Daoy (cell line): ENCODE measurements at places on chromosomes 3 and 15. TPM values are rescaled to one million over a fixed set of nuclear protein-coding genes. Genes with fewer than 3 reads are reported as not detected.

GRCh38 chr15:95565016-95565600 is 765.4 kb upstream of the NR2F2 start:
- no peak for DNase-seq

DNA sequence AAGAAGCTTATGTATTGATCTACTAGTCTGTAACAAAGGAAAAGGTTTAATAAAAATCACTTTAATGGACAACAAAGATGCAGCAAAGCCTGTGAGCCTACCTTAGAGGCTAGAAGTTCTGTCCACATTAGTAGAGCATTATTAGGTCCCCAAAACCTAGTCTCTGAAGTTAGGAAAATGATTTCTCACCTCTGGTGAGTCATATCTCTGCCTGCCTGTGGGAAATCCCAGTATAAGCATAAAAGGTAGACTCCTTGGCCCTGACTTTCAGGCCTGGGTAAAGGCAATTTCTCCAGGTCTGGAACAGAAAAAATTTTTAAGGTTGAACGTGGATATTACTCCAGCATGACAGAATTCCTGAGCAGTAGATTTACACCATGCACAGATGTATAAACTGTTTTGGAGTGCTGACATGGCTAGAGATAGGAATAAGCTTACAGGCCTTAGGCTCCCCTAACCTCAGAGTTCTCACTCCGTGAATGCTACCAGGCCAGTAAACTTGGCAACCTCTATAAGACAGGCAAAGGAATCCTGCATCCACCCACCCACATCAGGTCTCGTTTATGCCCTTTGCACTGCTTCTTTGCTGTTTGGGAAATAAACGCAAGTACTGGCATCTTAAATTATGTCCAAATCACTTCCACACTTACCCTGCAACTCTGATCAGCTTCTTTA is 104.1 kb downstream of the SERPINI1 start:
- DNase-seq = no peak

- DNase-seq = peak; percentile 41
Observed at GRCh38 chr15:76345880-76346668, 9.5 kb downstream of the ISL2 start.

CX3CR1 gene
- not detected in 2 replicates for total RNA-seq

SLC28A2 gene
- total RNA-seq = not detected in 2 replicates

CDC25A gene
- 37.1 and 39.7 TPM in 2 replicates for total RNA-seq

- no peak for DNase-seq
Observed at GRCh38 chr3:54321520-54321919, 199.2 kb downstream of the CACNA2D3 start.

SCN11A gene
- total RNA-seq = not detected in 2 replicates

- DNase-seq = no peak
Observed at GRCh38 chr3:63295806-63296205, 17.7 kb downstream of the SYNPR start.

- no peak for DNase-seq
Observed at GRCh38 chr3:23822559-23822958, 16.8 kb downstream of the UBE2E1 start.

DNA sequence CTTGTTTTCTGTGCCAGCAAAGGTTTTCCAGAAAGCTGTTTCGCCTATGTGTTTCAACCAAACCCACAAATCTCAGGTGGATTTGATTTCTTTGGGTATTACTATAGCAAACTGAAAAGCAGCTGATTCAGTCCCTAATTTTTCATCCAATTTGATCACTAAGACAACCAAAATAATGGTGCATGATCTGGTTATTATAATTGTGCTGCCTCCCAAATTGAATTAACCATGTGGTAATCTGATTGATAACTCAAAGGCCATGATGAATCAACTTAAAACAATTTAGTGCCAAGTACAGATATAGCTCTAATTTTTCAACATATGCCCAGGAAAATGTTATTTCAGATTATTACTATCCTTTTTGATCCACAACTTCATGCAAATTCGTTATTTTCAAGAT is 30.6 kb downstream of the PRTG start:
- DNase-seq = no peak

- DNase-seq = no peak
Observed at GRCh38 chr3:195777975-195778374, 33.8 kb downstream of the MUC4 start.

DNA sequence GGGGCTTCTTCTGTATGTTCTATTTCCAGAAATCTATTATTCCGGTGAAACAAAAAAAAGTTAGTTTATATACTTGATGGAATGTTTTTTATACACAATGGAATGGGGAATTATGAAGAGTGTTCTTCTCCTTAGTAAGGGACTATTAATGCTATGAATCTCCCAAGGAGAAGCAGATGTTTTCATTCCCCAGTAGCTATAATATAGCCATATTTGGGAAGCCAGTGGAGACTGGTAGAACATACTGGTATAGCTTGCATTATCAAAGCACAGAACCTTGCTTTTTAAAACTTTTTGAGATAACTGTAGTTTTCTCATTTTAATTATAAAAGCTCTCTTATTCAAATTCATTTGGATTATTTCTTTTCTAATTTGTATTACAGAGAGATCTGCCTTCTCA is 38.3 kb downstream of the ADGRG7 start:
- no peak for DNase-seq

DNA sequence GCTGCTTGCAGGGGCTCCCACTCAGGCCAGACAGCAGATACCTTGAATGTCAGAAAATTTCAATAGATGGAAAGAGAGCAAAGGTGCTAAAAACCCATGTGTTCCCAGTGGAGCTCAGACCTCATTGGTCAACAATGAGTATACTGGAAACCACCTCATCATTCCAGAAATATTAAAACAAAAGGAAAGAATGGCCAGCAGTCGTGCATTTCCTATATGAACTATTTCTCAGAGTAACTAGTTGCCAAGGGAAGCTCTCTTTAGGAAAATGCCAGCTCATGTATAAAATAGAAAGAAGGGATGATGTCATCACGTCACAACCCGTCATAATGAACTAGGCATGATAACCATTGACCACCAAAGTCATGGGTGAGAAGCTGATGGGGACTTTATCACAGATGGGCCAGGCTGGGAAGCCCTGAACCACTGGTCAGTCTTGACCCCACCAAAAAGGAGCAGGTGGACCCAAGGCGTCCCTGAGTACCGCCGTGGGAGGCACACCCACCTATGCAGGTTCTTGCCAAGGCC is 17.5 kb downstream of the DNAJB8 start:
- DNase-seq = no peak

DNA sequence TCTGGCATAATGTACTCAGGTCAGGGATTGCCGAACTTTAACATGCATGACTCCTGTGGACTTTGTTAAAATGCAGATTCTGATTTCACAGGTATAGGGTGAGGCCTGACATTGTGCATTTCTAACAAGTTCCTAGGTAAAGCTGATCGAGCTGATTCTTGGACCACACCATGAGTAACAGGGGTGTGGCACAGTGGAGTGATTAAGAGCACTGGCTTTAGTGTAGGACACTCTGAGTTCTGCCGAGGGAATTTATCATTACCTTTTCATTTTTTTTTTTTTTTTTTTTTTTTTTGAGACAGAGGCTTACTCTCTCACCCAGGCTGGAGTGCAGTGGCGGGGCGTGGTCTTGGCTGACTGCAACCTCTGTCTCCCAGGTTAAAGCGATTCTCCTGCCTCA is 169.3 kb downstream of the ADAMTS9 start:
- DNase-seq = no peak

DNA sequence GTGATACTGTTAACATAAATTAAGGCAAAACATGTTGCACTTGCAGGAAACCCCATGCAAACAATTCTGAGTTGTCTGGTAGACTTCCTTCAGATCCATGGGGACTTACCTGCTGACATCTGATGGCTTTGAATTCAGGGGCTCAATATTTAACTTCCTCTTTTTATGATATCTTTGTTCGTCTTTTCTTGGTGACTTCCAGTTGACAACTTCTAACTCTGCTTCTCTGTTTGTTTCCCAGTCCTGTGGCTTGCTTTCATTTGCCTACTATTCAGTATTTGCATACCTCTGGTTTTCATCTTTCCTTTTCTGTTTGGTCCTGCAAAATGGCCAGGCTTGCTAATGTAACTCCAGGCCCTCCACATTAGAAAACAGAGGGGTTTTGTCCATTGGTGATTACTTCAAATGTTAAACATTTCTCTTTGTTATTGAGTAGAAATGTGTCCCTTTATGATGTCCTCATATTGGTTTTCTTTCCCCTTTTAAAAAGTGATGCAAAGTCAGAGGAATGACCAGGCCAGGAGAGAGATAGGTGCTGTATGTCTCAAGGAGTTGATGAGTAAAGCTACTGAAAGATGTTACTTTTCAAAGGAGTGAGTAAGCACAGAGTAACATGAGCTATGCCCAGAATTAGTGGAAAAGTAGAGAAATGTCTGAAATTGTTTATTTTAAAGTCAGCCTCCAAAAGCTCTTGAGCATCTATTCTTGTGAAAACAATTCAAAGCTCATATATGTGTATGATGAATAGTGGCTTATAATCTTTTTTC is 335.9 kb downstream of the LPP start:
- no peak for DNase-seq

- no peak for DNase-seq
Observed at GRCh38 chr3:133478624-133479023, 78.8 kb downstream of the BFSP2 start.

DNA sequence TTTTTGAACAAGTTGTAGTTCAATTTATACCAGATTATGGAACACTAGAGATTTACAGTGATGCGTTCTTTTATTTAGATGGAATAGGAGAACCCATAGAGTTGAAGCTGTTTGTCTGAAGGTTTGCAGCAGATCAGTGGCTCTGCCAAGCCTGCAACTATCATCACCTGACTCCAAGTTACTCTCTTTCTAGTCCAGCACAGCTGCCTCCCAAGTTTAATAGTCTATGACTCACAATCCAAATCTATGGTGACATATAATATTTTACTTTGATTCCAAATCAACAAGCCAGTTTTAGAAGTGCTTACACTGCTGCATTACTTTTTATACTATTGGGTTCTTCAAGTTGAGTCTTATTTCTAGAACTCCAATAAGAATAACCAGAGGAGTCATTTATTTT is 400.4 kb downstream of the LPP start:
- no peak for DNase-seq

- no peak for DNase-seq
Observed at GRCh38 chr3:139062918-139063317, 18.2 kb upstream of the PRR23C start.

GPR149 gene
- not detected in 2 replicates for total RNA-seq

DNA sequence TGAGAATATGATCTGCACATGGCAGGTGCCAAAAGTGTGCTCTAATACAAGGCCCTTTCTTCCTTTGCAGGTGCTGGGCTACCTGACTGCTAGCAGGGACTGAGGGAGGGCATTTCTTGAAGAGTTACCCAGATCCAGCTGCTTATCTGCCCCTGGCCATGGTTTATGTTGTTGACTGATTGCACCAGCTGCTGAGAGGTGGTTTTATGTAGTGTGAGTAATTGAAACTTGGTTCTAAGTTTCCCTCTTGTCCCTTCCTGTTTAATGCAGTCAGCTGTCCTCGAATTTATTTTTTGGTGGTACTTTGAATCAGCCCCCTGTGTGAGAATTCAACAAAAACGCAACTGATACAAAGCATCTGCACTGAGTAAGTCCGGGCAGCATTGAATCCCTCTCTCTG is 288.3 kb upstream of the C2CD4B start:
- DNase-seq = peak; percentile 39

GRCh38 chr15:47434596-47434995 is 282.7 kb upstream of the SEMA6D start:
- DNase-seq = no peak

CCK gene
- total RNA-seq = 0.42 and 6.2 TPM in 2 replicates

GRAMD2A gene
- total RNA-seq = 0.77 TPM in 1 of 2 replicates, not detected in the other

GRCh38 chr15:93862791-93863190 is 368.6 kb upstream of the MCTP2 start:
- DNase-seq = no peak

TNNC1 gene
- total RNA-seq = not detected in 2 replicates

DNA sequence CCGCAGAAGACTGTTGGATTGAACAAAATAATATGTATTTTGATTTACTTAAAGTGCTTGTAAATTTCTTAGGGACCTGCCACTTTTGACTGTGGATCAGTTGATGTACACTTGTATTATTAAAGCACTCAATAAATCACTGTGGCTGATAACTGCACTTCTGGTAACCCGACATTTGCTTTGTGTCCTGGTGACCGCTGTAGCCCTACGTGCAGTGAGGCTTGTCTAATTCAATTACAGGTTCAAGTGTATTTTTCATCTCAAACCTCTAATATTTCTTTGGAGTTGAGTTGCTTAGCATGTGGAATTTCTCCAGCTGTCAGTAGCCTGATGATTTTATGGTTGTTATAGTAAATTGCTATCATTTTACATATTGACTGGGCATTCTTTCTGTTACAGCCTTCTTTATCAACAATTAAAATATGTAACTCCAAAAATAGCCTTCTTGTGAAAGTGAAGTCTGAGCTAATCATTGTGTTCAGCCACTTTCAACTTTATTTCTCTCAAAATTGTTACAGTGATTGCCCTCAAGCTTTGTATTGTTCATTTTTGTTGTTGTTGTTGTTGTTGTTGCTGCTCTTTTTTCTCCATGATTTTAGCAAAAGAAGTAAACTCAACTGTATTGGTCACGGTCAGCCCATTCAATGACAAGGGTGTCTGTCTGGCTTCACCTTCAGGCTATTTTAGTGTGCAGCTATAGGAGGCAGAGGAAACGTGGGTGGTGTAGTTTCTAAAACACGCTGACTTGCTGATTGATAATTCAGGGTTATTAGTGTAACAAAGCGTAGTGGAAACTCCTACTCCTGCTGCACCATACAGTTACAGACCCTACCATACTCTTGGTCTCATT is 215.1 kb upstream of the UBE2E1 start:
- no peak for DNase-seq

DNA sequence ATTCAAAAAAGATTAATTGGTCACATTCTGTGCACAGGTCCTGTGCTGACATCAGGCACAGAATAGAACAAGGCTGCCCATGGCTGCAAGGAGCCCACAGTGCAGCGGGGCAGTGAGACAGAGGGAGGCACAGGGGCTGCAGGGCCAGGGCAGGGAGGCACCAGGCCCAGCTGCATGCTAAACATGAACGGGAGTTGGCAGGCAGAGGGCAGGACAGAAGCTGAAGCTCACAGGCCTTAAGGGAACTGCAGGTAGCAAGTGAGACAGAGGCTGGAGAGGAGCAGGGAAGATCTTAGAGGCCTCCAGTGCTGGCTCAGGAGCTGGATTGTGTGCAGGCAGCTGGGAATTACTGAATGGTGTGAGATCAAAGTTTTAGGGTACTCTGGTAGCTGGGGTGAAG is 26.2 kb downstream of the IDH3A start:
- DNase-seq = no peak

DNA sequence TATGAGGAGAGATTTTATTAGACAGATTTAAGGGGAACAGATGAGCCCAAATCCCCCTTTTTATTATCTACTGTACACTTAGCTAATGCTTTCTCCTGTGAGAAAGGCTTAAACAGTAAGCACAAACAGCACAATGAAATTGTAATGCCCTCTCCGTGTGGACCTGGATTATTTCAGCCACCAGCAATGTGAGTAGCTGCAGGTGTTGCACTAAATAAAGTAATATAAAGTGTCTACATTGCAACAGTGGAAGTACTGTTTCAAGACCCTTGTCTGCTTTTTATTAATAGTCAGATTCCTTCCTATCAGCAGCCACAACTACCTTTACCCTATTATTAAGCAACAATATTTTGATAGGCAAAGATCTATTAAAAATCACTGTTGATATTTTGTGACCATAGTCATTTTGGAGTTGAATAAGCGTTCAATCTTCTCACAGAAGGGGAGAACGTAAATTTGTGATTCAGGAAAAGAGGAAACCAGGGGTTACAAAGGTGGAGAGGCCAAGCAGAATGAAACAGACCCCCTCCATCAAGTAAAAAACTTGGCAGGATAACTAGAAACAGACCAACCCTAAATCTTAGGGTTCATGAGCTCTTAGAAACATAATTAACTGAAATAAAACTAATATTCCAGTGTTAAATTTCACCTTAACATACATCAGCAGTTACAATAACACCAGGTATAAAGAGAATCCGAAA is 422.6 kb downstream of the MECOM start:
- no peak for DNase-seq

- DNase-seq = no peak
Observed at GRCh38 chr15:99135194-99135593, 30.3 kb downstream of the SYNM start.
